Stimulated activated CD4-positive, alpha-beta T cell treated with anti-CD3 and anti-CD28 coated beads, Interleukin-2, amount 100 ng/mL, for 48 hours (primary cell): ENCODE measurements at places on chromosomes 2 and 18.

GRCh38 chr18:56516789-56517188 is 121.6 kb downstream of the TXNL1 start:
- DNase-seq = no peak

- no peak for DNase-seq
Measured at GRCh38 chr2:241038374-241039180, 40.2 kb downstream of the SNED1 start.

- no peak for DNase-seq
Measured at GRCh38 chr2:190789074-190790004, 91.3 kb upstream of the GLS start.

DNA sequence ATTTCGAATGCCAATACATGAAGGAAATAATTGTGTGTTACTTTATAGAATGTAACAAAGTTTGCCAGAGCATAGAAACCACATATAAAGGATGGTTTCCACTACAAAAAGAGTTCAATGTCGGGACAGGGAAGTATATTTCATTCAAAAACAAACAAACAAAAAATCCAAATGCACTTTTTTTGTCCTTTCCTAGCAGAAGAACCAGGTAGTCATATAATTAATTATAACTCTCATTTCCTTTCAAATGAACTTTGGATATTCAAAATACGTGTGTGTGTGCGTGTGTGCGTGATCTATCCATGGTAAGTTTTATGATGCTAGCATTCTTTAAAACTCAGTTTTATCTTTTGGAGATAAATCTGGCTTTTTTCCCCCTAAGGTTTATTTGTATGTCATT is 8.3 kb downstream of the FN1 start:
- no peak for DNase-seq

DNA sequence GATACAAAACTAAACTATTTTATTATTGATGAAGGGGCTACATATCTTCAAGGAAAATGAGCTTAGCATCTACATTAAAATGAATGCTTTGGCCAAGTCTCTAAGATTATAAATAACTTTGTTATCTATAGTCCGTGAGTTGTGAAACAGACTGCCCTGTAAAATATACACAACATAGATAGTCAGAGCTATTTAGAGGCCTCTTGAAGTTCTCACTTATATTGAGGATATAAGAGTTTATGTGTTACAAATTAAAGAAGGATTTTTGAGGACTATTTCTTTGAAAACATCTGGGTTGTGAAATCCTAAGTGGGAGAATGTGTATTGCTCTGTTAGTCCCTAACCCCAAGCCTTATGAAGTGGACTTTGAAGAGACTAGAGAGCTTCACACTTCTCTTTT is 292.0 kb upstream of the CDH2 start:
- no peak for DNase-seq

- no peak for DNase-seq
Measured at GRCh38 chr2:12558519-12558918, 158.2 kb upstream of the TRIB2 start.

- DNase-seq = no peak
Measured at GRCh38 chr2:43480874-43481273, 115.0 kb downstream of the THADA start.

DNA sequence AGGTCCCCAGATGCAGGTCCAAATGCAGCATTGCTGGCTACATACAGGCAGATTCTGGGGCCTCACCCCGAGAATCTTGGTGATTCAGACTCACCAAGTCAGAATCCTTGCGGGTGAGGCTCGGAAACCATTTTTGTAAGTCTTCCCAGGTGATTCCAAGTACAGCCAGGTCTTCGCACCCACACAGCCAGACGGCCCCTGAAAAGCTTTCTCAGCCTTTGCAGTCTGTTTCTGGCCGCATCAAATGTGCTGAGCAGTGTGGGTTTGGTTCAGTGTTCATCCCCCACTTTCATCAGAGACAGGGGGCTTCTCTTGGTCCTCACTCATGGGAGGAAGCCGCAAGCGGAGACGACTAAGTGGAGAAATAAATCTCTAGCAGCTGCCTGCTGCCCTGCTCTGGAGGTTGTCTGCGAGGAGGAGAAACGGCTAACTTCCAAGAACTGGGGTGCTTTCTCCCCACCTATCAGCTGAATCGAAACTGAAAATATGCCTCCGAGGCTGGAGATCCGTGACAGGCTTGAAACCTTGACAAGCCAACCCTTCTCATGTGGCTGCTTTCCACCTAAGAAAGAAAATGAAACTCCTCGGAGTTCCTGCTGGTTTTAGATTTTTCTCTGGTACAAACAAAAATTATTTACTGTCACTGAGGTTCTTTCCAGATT is 8.9 kb upstream of the TMEM185B start:
- DNase-seq = peak; percentile 52

DNA sequence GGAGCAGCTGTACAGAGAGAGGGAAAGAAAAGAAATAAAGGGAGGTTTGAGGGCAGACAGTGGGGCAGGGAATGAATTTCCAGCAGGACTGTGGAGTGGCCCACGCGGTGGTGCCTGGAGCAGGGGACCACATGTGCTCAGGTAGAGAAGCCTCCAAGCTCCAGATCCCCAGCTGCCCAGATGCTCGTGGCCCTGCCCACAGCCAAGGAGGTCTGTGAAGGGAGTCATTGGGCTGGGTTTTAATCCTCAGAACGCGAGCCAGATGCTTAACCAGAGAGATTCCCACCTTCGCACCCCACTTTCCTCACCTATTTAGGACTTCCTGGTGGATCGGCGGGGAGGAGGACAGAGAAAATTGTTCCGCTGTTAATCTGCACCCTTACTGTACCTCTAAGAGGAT is 369.4 kb downstream of the PARD3B start:
- no peak for DNase-seq

DNA sequence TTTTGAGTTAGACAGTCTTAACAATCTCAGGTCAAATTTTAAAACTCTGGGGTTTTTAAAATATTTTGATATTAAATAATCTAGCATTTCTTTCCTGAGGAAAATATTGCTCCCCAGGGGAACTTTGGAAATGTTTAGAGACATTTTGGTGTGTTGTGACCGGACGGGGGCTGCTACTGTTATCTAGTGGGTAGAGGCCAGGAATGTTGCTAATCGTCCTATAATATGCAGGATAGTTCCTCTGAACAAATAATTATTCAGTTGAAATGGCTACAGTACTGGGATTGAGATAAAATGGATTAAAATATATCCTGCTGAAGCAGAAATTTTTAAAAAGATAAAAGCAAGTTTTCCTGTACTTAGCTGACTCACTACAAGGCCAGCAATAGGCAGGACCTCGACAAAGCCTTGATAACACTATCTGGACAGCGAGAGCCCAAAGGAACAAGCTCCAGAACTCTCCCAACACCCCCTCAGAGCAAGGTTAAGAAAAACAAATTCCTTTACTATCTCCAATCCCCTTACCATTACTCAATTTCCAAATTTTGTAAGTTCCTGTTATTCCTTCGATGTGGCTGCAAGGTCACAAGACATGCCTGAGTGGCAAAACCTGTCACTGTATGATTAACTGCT is 1407.4 kb downstream of the SUCLG1 start:
- no peak for DNase-seq

- no peak for DNase-seq
Measured at GRCh38 chr18:69840445-69840844, 107.2 kb downstream of the CD226 start.

- DNase-seq = no peak
Measured at GRCh38 chr18:54948350-54948837, 10.9 kb downstream of the CCDC68 start.

GRCh38 chr2:12762976-12763375 is 46.2 kb downstream of the TRIB2 start:
- DNase-seq = no peak

DNA sequence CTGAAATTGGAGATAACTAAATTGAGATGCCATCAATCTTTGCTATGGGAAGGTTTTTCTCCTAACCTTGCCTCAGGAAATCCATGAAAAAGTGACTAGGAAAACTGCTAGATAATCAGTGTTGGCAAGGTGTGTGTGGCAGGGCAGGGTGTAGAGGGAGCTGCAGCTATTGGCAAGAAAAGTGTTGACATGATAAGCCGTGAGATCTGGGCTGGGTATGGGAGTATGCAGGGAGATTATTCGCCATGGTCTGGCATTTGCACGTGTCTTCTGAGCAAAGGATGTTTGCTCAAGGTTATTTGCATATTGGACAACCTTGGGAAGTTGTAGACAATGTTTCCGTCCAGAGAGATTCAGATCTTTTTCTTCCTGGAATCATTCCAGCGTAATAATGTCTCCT is 74.7 kb downstream of the SERPINB8 start:
- DNase-seq = no peak

GRCh38 chr2:96828874-96829273 is 12.8 kb downstream of the CNNM3 start:
- no peak for DNase-seq

DNA sequence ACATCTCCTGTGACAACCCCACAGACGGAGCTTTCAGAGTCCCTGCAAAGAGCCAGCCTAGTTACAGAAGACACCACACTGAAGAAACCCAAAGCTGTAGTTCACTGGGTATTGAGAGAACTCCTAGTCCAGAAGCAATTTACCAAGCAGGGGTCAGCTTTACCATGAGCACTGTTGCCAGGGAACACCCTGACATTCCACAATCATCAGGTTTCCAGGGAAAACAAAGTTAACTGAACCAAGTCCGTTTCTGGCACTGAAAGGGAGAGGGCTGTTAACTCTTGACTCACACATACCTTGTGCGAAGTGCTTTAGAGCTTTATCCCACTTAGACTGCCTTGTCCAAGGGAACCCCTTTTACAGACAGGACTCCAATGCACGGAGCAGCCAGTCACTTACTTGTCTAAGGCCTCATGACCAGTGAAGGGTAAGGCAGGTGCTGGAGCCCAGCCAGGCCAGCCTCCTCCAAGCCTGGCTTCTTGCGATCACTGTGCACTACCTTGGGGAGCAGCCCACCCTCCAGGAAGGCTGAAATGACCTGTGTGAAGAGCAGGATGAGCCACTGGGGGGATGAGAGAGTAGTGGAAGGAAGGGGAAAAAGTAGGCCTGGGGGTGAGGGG is 53.9 kb downstream of the REEP1 start:
- no peak for DNase-seq

DNA sequence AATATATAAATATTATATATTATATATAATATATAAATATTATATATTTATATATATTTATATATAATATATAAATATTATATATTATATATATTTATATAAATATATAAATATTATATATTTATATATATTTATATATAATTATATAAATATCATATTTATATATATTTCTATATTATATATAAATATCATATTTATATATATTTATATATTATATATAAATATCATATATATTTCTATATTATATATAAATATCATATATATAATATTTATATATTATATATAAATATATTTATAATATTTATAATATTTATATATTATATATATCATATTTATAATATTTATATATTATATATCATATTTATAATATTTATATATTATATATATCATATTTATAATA is 321.4 kb downstream of the CDH2 start:
- DNase-seq = no peak

DNA sequence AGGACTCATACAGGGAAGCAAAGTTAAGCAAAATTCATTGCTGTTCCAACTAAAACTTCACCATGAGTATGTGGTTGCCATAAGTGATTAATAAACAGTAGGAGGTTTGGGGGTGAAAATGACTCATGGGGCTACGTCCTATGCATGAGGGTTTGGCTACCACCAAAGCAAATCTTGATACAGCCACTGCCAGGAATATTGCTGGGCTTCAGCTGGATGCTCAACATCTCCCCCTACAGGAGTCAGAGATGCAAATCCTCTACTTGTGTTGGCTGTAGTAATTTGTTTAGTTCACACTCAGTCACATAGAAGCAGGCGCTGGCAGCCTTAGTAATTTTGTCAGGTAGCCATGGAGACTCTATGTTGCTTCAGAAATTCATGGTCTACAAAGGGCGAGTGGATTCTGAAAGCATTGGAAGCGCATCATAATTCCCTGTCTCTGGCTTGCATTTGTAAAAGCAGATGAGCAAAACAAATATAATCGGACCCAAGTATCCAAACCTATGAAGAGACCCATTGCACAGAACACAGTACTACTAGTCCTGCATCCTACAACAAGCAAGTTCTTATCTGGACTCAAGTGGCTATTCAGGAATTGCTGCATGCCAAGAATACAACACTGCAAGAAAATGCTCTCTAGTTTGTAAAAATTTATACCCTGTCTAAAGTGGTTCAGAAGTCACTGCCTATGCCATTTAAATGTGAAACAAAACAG is 76.0 kb downstream of the CD28 start:
- DNase-seq = peak; percentile 63

DNA sequence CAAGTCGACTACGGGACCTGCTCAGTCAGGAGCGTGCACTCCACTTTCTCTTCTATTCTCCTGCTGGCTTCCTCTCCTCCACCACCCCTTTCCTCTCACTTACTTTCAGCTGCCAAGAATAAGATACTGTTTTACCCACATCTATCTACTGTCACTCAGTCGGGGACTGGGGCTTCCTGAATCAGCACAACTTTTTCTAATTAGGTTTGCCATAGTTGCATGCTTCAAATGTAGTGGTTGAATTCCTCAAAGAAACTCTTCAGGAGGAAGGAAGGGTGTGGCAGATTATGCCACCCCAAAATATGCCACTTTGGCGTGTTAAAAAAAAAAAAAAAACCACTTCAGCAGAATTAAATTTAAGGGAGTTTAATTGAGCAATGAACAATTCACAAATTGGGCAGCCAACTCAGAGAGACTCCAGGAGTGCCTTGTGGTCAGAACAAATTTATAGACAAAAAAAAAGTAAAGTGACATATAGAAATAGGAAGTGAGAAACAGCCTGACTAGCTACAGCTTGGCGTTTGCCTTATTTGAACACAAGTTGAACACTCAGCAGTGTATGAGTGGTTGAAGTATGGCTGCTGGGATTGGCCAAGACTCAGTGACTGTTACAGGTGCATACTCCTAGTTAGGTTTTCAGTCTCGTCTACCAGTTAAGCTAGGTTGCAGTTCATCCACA is 32.5 kb upstream of the RMDN2 start:
- no peak for DNase-seq

DNA sequence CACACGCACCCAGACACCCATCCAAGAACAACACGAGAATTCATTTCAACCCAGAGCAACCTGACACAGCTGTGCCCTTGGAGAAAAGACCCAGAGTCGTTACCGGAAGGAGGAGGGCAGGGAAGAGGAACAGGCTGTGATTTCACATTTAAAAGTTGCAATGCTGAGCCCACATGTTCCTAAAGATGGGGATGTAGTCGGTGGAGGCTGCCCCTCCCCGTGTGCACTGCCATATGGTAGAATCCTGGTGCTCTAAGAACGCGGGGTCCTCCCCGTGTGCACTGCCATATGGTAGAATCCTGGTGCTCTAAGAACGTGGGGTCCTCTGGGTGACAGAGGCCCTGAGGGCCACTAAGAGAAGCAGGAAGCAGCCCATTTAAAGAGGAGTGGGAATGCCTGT is 10.9 kb downstream of the MTERF4 start:
- DNase-seq = no peak

GRCh38 chr2:88933980-88934379 is 242.5 kb downstream of the RPIA start:
- DNase-seq = no peak

GRCh38 chr2:235501673-235502031 is 7.8 kb downstream of the AGAP1 start:
- no peak for DNase-seq

- DNase-seq = no peak
Measured at GRCh38 chr2:3463186-3463835, 56.0 kb downstream of the ADI1 start.

GRCh38 chr2:236117401-236117800 is 50.8 kb downstream of the GBX2 start:
- DNase-seq = no peak

- DNase-seq = no peak
Measured at GRCh38 chr18:62857263-62857976, 142.1 kb downstream of the PHLPP1 start.
